ENCODE measurements at places on chromosomes 1 and 21.

DNA sequence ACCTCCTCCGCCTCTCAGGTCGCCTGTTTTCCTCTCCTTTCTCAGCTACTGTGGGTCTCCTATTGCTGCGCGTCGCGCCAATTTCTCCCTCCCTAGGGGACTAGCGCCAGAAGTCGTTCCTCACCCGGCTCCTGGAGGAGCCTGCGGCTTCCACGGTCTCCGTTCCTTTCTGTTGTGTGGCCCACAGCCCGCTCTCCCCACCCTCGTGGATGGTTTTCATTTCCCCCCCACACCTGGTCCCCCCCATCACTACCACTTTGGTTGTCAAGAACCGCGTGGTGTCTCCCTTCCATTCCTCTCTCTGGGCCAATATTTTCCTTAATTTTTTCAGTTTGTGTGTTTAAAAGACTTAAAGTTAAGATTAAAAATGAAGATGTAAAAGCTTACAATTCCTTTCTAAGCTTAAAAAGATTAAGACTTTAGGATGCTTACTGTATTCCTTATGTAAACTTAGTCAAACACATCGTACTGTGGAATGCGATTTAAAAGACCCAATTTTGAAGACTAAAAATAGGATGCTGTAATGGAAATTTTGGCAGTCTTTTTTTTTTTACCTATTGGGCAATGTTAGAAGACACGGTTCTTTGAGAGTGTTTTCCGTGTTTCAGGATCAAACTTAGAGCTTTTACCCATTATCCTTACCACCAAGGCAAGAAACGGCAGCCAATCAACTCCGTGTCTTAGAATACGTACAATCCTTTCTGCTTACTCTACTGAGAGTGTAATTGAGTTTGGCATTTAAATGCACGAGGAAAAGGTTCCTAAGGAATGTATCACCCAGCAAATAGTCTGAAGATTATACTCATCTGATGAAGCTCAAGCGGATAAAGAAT lies 773 bp downstream of the CNST start:
- ATAC-seq = peak; percentile 62

GRCh38 chr21:42369821-42370220 lies 3.5 kb upstream of the TFF1 start:
- no peak for ATAC-seq

DNA sequence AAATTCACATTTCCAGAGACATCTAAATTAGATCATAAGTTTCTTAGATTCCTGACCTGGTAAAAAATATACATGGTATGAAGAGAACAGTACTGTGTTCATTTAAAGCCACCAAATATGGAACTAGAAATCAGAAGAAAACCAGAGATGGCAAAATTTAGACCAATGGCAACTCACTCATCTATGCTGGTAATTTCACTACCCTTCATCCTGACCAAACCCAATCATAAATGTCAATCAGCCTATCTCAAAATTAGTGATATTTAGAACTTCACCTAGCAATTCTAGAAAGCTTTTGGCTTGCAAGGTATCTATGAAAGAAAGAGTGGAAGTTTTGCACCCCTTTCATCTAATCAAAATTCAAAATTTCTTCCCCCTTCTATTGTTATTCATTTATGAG lies 107.7 kb downstream of the NIBAN1 start:
- no peak for ATAC-seq

DNA sequence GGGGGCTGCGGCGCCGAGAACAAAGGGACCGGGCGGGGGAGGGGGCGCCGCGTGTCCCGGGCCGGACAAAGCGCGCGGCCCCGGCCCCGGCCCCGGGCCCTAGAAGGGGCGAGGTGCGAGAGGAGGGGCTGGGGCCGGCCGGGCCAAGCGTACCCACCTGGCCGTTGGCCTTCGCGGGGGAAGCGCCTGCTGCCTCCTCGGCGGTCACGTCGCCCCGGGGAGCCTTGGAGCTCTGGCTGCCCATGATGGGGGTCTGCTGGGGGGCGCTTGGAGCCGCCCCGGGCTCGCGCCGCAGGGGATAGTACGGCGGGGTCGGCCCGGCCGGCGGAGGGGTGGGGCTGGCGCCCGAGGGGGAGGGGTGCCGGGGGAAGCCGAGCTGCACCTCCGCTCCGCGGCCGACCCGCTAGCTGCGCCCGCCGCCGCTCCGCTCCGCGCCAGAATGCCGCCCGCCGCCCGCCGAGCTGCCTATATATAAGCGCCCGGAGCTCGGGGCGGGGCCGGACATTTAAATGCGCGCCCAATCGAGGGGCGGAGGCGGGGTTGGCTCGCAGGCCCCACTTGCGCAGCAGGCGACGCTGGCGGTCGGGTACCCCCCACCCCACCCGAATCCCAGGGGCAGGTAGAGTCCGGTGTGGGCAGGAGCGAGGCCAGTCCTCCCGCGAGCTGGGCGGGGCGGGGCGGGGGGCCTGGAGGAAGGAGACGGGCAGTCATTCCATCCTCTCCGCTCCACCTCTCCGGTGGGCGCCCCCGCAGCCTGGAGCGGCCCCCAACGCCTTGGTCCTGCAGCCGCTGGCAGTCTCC lies at the start of gene MARCKSL1:
MARCKSL1 (minus strand) TSS at position 444 of the 801 bp plus-strand sequence; CDS start at position 244, 200 bp downstream.
- peak; percentile 69 for ATAC-seq

DNA sequence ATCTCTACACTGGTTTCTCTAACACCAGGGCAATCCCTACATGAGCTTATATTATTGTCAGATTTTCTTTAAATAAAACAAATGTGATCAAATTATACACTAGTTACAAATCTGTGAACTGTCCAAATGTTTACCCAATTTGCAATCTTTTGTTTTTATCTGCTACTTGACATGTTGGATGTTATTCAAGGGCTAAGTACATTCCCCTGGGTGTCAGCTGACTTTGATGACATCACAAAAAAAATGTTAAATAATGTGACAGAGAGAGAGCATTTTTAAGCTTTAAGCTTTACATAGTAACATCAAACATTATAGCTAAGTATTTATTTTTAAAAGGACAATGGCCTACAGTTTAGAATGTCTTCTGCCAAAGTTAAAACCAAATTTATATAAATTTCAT lies 431.3 kb upstream of the PKN2 start:
- ATAC-seq = no peak

DNA sequence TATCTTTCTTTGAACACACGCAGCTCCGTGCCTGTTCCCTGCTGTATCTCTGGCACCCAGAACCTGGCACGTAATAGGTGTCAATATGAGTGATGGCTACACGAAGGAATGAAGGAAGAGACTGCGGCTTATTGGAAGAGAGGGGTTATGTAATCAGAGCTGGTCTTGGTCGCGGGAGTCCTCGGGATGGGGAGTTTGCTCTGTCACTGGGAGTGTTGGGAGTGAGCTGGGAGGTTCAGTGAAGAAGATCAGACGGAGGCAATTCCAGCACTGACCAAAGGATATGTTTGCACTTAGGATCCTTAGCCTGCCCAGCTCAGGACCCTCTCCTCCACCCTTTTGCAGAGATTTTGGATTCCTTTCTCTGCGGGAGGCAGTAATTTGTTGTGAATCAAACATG lies 709.1 kb downstream of the PTPRU start:
- no peak for ATAC-seq

- ATAC-seq = no peak
Measured at GRCh38 chr1:31483012-31483946, 70.3 kb downstream of the SERINC2 start.

- ATAC-seq = no peak
Measured at GRCh38 chr21:39103689-39104088, 79.6 kb downstream of the PSMG1 start.

DNA sequence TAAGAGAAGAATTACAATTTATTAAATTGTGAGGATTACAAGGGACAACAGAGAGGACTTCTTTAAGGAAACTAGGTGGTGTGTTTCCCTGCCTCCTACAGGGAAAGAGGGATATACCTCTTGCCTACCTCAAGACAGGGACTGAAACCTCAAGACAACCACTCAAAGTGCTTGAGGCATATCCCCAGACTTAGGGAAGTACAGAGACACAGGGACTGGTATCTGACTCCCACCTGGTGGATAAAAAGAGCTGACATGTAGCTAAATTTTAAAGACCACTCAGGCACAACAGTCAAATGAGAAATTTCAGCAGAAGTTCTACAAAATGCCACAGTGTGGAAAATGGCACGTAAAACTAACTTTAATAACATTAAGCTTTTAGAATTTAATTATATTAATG lies 21.3 kb downstream of the DENND2C start:
- ATAC-seq = no peak

GRCh38 chr1:27346991-27347624 lies 5.3 kb downstream of the SYTL1 start:
- ATAC-seq = no peak

DNA sequence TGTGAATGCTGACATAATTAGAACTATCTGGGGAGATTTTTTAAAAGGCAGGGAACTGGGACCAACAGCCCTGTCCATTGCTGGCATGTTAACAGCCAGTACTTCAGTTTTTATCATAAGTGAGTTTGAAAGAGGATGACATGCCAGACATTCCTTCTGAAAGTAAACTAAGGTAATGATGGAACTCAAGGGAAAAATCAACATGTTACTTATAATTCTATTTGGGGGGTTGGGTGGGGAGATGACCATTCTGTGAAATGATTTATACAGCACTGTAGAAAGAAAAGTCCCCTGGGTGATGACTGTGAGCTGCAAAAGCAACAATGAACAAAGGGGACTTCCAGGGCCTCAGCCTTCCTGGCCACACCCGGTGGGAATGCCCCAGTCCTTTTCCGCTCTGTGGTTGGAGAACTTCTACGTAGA lies 5.4 kb upstream of the LAMC2 start:
- ATAC-seq = peak; percentile 77

DNA sequence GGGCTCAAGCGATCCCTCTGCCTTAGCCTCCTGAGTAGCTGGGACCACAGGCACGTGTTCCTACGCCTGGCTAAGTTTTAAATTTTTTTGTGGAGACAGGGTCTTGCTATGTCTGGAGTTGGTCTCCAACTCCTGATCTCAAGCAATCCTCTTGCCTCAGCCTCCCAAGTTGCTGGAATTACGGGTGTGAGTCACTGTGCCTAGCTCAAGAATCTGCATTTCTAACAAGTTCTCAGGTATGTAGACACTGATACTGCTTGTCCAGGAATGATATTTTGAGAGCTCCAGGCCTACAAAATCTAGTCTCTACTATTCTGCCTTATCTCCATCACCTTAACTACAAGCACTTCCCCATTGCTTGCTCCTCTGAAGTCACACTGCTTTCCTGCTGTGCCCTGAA lies 22.3 kb downstream of the ANGPTL7 start:
- no peak for ATAC-seq

DNA sequence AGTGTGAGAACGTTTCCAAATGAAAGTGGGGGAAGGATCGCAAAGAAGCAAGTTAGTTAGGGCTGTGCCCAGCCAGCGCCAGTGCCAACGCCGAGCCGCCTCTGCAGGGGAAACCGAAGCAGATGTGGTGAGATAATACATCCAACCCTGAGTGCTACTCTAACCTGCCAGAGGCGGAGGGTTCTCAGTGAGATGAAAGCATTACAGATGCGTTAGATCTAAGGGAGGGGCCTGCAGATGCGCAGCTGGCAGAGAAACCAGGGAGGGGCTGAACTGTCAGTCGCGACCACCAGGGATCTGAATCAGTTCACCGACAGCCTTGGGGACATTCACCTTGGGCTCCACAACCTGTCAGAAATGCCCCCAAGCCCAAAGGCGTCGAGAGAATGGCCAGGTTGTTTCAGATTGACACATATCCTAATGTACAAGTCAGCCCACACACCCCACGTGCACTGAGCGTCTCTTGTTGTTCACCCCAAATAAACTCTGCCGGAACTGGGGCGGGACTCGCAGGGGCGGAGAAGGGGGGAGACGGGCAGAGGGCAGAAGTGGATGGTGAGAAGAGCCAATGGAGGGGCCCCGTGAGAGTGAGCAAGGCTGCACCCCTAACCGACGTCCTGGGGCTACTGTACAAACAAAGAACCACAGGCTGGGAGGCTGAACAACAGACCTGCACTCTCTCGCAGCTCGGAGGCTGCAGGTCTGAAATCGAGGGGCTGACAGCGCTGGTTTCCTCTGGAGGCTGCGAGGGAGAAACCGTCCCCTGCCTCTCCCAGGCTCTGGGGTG lies 8.7 kb upstream of the UMODL1 start:
- no peak for ATAC-seq

- no peak for ATAC-seq
Measured at GRCh38 chr1:8297245-8297644, 20.7 kb upstream of the SLC45A1 start.

- no peak for ATAC-seq
Measured at GRCh38 chr1:213277036-213277435, 226.0 kb downstream of the RPS6KC1 start.

- no peak for ATAC-seq
Measured at GRCh38 chr21:16514316-16514715, 784.5 kb downstream of the USP25 start.

- no peak for ATAC-seq
Measured at GRCh38 chr21:28396421-28396820, 596.3 kb downstream of the LTN1 start.

- ATAC-seq = no peak
Measured at GRCh38 chr1:36367798-36368197, 17.9 kb downstream of the STK40 start.

DNA sequence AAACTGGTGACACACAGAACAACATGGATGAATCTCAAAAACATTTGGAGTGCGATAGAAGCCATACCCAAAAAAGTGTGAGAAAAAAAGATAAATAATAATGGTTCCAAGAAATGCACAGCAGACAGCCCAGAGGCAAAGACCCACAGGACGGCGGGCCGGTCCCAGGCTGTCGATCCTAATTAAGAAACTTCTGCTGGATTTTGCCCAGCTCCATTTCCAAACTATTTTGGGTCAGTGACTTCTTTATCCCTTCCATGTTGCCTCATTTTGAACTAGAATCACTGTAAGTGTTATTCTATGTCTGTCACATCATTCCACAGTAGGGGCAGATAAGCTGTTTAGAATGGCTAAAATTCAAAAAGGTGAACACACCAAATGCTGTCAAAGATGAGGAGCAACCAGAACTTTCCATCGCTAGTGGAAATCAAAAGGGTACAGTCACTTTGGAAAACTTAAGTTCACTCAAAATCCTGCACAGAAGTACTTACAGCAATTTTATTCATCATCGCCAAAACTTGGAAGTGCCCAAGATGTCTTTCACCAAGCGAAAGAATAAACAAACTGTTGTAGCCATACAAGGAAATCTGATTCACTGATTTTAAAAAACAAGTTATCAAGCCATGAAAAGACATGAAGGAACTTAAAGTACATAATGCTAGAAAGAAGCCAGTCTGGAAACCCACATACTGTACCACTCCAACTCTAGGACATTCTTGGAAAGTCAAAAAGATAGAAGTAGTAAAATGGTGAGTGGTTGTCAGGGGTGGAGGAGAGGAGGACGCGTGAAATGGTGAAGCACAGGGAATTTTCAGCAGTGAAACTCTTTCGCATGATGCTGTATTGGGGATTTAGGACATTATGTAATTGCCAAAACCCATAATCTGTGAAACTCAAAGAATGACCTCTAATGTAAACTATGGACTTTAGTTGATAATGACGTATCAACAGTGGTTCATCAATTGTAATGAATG lies 7.5 kb downstream of the NBPF1 start:
- peak; percentile 80 for ATAC-seq

Measured in SK-N-SH treated with all-trans-retinoic acid at 6 μM for 48 hours (cell line).